Stimulated activated CD4-positive, alpha-beta T cell treated with anti-CD3 and anti-CD28 coated beads, Interleukin-2, amount 100 ng/mL, for 48 hours (primary cell): ENCODE measurements at places on chromosomes 16 and 17.

GRCh38 chr16:87721622-87722585 is 43.9 kb downstream of the KLHDC4 start:
- DNase-seq = no peak

DNA sequence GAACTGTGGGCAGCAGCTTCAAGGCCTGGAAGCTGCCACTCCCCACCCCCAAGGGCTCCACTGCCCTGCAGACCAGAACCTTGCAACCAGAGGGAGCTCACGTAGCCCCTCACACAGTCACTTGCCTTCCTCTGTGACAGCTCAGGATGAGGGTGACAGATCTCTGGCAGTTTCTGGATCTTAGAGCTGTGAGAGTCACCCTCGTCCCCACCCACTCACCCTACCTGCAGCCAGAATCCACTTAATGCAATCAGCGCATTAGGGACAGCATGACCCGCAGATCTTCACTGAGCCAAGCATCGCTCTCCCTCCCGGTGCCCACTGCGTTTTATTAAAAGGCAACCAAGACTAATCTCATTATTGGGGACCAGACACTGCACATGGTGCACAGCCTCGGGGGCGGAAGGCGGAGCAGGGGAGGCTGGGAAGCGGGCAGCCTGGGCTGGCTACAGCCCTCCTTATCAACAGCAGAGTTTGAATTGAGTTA is 3.5 kb downstream of the CYB561 start:
- DNase-seq = no peak

GRCh38 chr16:10145542-10146035 is 36.6 kb downstream of the GRIN2A start:
- DNase-seq = no peak

GRCh38 chr17:82083009-82083408 is 15.0 kb downstream of the FASN start:
- no peak for DNase-seq

- no peak for DNase-seq
Measured at GRCh38 chr16:2429771-2430663, 770 bp downstream of the CCNF start.

DNA sequence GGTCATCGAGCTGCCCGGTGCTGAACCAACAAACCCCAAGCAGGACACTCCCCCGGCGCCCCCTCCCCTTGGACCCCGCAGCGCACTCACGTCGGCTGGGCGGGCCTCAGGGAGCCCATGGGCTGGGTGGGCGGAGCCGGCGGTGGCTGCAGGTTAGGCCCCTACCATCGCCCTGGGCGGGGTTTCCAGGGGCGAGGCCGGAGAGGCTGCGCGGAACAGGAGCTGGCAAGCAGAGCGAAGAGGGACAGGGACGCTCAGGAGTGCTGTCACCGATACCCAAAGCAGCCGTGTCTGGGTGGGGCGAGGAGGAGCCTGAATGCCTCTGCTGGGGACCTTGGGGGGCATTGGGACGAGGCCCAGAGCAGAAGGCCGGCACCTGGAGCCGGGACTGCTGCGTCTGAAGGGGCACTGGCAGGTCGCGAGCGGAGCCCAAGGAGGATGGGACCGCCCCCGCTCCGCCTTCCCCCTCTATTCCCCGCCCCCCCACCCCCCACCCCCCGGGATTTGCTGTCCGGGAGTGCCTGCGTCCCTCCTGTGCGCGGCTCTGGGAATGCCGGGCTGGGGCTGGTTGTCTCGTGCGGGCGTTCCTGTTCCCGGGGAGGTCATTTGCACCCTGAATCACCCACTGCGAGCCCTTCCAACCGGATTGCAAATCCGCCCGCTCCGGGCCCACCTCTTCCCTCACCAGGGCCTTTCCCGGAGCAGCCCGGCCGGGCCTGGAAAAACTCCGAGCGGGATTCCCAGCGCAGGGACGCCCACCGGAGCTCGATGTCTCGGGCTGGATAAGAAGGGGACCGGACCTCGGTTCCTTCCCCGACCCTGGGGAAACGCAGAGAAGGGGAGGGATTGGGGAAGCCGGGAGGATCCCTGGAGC is 902 bp downstream of the ARHGAP27 start:
- peak; percentile 64 for DNase-seq

DNA sequence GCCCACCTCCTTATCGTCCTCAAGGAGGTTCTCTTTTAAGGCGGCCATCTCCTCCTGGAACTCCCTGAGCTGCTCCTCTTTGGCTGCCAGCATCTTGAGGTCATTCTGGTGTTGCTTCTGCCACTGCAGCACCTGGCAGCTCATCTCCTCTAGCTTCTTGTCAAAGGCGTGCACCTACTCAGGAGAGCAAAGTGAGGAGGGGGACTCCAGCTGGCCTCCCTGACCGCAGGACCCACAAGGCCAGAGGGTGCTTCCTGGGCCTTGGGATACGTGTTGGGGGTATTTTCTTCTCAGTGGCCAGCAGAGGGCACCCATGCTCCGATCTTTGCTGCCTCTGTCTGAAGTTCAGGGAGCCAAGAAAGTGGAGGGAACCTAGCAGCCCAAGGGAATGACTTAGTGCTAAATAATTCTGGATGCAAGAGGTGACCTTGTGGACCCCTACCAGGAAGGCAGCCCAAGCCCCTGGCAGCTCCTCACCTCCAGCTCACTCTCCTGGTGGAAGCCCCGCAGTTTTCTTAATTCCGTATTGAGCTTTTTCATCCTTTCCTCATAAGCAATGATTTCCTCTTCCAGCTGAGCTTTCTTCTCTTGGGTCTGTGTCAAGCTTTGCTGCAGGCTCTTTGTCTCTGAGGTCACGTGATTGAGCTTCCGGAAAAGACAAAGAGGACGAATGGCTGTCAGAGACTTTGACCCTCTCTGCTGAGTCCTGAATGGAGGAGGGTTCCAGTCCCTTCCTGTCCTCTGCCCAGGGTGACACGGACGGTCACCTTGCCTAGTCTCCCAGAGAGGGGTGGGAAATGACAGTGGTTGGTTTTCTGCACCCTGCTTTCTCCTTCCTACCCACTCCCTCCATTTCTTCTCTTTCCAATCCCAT is 31.4 kb downstream of the DHX38 start:
- DNase-seq = peak; percentile 62

- DNase-seq = peak; percentile 60
Measured at GRCh38 chr16:89093602-89094251, at the start of gene ACSF3. Gene ACSF3 (plus strand): TSS chr16:89093852. CDS start chr16:89100682, 6,830 bp downstream.

DNA sequence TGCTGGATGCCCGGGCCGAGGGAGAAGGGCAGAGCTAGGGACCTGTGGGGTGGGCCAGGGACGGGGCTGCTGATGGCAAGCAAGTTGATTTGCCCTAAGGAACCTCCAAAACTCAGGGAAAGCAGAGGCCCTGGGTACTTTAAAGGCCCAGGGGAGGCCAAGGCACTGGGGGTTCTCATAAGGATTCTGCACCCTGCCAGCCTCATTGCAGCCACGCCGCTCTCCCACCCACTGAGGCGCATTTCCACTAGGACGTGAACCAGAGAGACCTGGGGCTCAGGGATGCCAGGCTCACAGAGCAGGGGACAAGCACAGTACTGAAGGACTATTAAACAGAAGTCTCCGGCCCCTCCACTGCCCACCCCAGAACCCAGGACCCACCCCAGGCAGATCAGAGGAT is 39.4 kb upstream of the RBFOX3 start:
- DNase-seq = no peak

GRCh38 chr17:30091121-30091670 is 25.4 kb upstream of the NSRP1 start:
- DNase-seq = no peak

DNA sequence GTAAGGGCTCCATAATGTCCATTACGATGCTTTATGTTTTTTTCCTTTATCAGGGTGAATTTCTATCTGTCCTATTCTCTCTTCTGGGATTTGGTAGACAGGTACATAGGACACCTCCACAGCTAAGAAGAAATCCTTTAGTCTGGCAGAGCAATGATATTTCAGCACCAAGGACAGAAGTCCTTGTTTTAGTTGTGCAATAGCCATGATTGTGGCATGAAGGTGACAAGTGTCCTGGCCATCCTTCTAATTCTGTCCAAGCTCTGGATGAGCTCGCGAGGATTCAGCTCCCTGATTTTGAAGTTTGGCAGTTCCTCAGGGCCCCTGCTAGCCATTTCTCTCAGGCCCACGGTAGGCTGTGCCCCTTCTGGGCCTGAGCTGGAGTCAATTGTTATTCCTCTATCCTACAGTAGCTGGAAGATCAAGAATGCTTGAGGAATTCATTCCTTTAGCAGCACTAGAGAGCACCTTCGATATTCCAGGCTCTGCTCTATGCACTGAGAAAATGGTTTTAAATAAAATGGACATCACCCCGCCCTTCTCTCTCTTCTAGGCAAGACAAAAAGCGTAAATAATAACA is 320.8 kb downstream of the XYLT1 start:
- no peak for DNase-seq

GRCh38 chr17:57809879-57810278 is 40.0 kb downstream of the MRPS23 start:
- no peak for DNase-seq

GRCh38 chr16:83847371-83848225 is 39.8 kb downstream of the HSBP1 start:
- DNase-seq = no peak

- no peak for DNase-seq
Measured at GRCh38 chr16:20920799-20921198, 20.2 kb downstream of the LYRM1 start.
